ENCODE measurements at places on chromosomes 11 and 22.
A peak's percentile ranks its signal among the peaks of the same experiment; 100 is the strongest.

- DNase-seq, result no peak
Observed at GRCh38 chr11:109106151-109106906, 315.7 kb upstream of the C11orf87 start.

DNA sequence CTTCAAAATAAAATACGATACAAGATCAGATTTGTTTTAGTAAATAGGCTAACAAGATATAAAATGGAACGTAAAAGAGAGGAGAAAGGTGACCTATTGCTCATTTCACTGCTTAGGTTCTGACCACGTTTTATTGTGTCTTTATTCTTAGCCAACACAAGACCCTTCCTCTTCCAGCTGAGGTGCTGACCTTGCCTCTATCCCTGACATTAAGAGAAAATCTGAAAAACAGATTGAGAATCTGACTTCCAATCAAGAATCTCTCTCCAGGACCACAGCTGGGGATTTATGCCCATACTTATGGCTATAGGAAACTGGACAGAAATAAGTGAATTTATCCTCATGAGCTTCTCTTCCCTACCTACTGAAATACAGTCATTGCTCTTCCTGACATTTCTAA is at the start of gene OR10A5:
TSS of gene OR10A5 (plus strand) at position 301 of the 400 bp plus-strand sequence. CDS start at position 301, 0 bp downstream.
- DNase-seq, result no peak

GRCh38 chr22:23216461-23217170 is 36.3 kb downstream of the BCR start:
- DNase-seq, result no peak

GRCh38 chr11:2645779-2646118 is 54.0 kb downstream of the KCNQ1OT1 start:
- no peak for DNase-seq

DNA sequence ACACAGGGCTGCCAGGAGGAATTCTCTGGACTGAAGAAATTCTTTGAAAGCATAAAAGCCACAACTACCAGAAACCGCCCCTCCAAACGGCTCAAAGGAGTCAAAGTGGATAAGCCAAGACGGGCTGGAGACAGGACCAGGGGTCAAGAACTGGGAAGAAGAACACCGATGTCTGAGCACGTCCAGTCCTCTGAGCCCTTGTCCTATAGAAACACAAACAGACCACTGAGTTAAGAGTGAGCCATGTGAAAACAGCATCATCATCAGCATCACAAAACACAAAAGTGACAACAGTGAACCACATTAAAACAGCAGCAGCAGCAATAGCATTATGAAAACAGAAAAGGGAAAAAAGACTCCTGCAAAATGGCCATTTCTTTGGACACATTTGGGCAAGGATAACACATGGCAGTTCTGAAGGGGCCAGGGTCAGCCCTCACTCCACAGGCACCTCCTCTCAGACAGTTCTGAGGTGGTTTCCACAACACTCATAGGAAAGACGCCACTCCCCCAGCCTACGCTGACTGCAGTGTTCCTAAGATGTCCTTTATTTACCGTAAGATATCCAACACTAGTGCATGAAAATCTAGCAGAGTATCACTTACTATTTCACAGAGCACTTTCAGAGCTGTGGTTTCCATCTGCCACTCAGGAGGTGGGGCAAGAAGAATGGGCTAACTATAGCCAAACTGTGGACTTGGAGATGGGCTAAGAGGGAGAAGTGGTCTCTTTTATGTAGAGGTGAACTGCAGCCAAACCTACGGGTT is 28.6 kb upstream of the YPEL1 start:
- no peak for DNase-seq

- DNase-seq, result no peak
Observed at GRCh38 chr11:126862664-126863243, 137.8 kb downstream of the KIRREL3 start.

DNA sequence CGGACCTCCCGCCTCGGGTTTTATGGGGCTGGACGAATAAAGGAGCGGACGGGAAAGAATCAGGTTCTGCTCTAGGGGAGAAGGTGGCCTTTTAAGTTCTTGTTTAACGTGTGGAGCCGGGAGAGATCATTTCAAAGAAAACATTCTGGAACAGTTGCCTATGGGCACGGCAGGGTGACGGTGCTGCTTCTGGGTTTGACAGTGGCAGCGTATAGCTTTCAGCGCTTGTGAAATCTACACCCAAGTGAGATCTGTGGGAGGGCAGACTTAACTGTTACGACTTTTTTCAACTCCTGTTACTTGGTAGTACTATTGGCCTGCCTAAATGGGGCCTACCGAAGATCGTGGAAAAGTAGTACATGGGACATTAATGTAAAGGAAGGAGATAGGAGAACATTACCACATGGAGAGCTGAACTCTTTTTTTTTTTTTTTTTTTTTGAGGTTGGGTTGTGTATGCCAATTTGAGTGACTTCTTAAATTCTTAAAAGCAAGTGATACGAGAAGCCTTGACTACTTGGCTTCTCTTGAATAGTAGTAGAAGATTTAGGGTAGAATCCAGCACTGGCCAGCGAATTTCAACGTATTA is 743 bp downstream of the USP47 start:
- peak; percentile 89 for DNase-seq

Data from fibroblast of pulmonary artery (primary cell).